C1 segment of cervical spinal cord (tissue), 14 donors: ENCODE measurements at places on chromosomes 1 and 21.

GRCh38 chr1:212432272-212432660 is 454 bp upstream of the NENF start:
- DNase-seq, result no peak

DNA sequence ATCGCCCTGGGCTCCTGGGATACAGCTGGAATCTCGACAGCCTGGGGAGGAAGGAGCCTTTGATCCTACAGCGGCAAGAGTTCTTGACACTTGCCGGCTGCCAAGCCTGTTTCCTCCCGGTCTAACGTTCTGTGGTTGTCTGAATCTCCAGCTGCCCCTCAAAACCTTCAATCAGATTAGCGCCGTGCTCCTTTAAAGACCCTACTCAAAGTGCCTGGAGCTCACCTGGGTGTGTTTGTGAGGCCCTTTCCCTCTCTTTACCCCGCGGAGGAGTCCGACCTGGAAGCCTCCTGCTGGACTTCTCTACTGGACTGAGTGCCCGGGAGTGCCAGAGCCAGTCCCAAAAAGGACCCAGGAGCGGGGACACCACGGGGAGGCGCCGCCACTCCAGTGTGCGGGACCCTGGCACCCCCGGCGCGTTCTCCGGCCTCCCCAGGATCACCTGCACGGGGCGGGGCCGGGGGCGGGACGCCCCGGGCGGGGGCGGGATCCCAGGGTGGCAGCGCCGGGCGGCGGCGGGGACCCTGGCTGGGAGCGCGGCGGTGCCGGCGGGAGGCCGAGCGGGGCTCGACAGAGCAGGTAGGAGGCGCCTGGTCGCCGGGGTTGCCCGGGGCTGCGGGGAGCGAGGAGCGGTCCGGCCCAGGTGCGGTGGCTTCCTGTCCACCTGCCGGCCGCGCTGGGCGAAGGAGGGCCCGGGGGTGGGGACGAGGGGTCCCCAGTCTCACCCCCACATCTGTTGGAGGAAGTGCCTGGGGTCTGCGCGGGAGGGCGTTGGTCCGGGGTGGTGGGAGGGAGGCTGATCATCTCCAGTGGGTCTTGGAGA is at the start of gene NCMAP:
NCMAP (plus strand) TSS at position 497 of the 823 bp plus-strand sequence. CDS start 39,344 bp downstream, outside the sequence.
- no peak for DNase-seq

- DNase-seq, result no peak
Observed at GRCh38 chr21:21971384-21971783, 973.2 kb downstream of the NCAM2 start.

DNA sequence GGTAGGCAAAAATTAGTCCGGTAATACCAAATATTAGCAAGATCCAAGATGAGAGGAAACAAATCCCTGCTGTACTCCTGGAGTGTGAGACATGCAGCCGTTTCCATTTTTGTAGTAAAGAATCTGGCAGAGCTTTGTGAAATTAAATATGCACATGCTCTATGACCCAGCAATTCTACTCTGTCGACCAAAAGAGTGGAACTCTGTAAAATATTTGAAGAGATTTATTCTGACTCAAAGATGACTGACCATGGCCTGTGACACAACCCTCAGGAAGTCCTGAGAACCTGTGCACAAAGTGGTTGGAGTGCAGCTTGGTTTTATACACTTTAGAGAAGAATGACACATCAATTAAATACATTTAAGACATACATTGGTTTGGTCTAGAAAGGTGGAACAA is 16.2 kb downstream of the HAX1 start:
- no peak for DNase-seq
